ENCODE measurements at places on chromosomes 7 and 10. TPM values are rescaled to one million over a fixed set of nuclear protein-coding genes. Genes with fewer than 3 reads are reported as not detected.

The GPR146 gene
- 1.1 TPM for total RNA-seq

The LAMB4 gene
- total RNA-seq, result not detected

The SYT15B gene
- not detected for total RNA-seq

The UTF1 gene
- not detected for total RNA-seq

The LRMDA gene
- total RNA-seq, result not detected

The GIMAP2 gene
- total RNA-seq, result 3.4 TPM

The KLLN gene
- 0.77 TPM for total RNA-seq

The CCSER2 gene
- total RNA-seq, result 24.5 TPM

The TECTB gene
- total RNA-seq, result not detected

The COL17A1 gene
- total RNA-seq, result 14.2 TPM

The ZNF25 gene
- 2.6 TPM for total RNA-seq

The ITGB8 gene
- 1.2 TPM for total RNA-seq

The FAM13C gene
- 2.8 TPM for total RNA-seq

The SLC13A4 gene
- not detected for total RNA-seq

The EGR2 gene
- total RNA-seq, result not detected

The PRF1 gene
- total RNA-seq, result not detected

Measured in HT1080 (cell line).